ENCODE measurements at places on chromosomes 6 and 20. TPM values are rescaled to one million over a fixed set of nuclear protein-coding genes. Genes with fewer than 3 reads are reported as not detected.
A peak's percentile ranks its signal among the peaks of the same experiment; 100 is the strongest.

- DNase-seq, result no peak
Observed at GRCh38 chr6:15434823-15435380, 189.0 kb downstream of the JARID2 start.

DNA sequence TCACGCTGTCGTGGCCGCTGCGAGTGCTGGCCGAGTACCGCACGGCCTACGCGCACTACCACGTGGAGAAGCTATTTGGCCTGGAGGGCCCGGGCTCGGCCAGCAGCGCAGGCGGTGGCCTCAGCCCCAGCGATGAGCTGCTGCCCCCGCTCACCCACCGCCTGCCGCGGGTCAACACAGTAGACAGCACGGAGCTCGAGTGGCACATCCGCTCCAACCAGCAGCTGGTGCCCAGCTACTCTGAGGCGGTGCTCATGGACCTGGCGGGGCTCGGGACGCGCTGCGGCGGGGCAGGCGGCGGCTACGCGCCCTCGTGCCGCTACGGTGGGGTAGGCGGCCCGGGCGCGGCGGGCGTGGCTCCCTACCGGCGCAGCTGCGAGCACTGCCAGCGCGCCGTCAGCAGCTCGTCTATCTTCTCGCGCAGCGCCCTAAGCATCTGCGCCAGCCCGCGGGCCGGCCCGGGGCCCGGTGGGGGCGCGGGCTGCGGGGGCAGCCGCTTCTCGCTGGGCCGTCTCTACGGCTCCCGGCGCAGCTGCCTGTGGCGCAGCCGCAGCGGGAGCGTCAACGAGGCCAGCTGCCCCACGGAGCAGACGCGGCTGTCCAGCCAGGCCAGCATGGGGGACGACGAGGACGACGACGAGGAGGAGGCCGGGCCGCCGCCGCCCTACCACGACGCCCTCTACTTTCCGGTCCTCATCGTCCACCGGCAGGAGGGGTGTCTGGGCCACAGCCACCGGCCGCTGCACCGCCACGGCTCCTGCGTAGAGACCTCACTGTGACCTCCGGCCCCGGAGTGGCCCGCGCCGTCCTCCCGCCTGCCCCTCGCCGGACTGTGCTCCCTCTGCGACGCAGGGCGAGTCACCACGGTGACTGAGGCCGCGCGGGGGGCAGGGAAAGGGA lies 5.7 kb downstream of the TMEM151B start:
- DNase-seq, result no peak

GRCh38 chr6:1696463-1696850 lies 86.7 kb downstream of the FOXC1 start:
- no peak for DNase-seq

LCA5 gene
- total RNA-seq, result 1.3 TPM

DNA sequence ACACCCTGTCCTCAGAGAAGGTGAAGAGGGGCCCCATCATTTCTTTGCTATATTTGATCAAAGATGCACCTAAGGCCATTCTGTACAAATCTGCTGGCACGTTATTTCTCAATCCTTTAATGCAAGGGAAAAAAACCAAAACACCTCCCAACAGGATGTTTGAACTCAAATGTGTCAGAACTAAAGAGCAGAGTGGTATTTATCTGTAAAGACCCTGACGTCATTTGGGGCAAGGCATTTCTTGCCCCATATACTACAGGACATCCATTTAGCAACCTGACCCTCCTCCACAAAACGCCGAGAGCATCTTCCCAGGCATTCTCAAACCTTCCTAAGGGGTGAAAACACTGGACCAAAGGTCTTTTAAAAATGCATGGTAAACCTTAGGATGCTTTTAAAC lies 50.8 kb downstream of the ZMYND8 start:
- DNase-seq, result no peak

- DNase-seq, result no peak
Observed at GRCh38 chr6:97021194-97021593, 96.7 kb downstream of the KLHL32 start.

DNA sequence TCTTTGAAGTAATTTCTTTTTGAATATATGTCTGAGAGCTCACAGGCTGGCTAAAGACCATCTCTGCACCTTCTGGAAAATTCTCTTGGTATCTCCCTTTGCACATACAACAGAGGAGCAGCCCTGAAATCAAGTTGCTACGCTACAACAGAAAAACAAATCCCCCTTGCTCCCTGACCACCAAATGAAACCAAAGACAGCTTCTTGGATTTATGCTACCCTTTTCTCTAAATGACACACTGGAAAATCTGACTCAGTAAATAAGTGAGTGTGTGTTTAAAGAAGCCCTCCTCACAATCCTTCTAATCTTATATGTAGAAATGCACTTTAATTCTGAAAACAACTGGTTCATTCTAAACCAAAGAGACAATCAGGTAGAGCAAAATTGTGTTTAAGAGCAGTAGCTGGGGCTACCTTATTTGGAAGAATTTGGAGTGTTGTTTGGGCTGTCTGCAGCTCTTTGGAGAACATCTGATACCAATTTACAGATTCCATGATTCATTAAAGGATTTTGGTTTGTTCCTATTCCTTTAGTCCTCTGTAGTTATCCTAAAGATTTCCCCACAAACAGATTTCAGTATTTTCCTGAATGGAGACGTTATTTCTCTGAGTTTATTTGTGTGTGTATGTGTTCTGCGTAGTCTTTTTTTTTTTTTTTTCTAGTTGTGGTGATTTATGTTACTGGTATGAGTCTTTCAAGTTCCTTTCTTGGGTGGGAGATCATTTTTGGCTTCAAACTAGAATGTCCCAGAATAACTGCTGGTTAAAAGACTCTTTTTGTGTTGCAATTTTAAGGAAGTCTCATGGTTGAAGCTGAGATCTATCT lies 36.4 kb upstream of the UTRN start:
- DNase-seq, result peak; percentile 5

GRCh38 chr6:13038315-13038714 lies 290.0 kb downstream of the TBC1D7 start:
- no peak for DNase-seq

DNA sequence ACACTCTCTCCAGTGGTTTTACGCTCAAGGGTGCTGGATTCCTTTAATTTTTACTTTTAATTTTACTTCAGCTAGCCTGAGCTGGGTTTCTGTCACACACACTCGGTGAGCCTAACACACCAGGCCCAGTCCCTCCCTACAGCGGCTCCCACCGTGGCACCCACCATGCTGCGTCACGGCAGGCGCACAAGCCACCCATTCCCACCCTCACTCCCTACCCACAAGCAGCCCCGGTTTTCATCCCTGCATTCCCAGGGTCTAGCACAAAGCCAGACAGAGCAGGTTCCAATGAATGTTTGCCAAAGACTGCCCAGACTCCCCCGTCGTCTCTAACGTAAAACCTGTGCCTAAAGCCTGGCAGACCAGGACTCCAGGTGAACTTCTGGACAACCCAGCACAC lies 50.3 kb downstream of the MYH7B start:
- no peak for DNase-seq

DNA sequence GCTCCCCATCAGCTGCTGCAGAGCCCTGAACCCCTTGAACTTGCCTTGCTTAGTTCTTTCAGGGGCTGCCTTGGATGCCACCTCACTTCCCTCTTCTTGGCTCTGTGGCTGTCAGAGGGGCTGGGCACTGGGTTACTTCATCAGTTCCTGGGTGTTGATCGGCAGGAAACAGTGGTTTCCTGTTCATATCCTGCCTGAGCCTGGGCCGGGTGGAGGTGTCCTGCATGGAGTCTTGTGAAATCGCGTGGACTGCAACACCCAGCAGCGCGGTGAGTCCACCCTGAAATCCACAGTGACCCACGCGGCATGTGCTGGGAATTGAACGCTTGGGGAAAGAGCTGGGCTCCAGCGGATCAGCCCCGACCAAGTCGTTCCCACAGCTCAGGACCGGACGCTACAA lies 97.5 kb downstream of the CDH26 start:
- DNase-seq, result no peak

DNA sequence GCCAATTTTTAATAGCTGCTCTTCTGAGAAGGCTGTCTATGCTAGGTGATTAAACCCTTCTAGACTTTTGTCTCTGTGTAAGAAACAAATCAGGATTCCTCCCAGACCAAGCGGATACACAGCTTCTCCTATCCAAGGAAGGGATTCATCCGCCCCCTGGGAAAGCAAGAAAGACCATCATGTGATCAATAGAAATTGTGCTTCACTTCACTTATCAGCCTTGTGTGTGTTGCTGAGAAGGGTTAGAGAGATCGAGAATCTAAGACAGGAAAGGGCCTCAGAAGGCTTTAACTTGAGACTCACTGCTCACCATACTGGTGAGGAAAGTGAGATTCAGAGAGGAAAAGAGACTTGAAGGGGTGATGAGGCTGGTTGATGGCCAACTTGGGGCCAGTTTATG lies 1.5 kb downstream of the ABCC10 start:
- DNase-seq, result no peak

TSPO2 gene
- not detected for total RNA-seq

GRCh38 chr6:97218912-97219311 lies 64.1 kb downstream of the MMS22L start:
- no peak for DNase-seq

- DNase-seq, result no peak
Observed at GRCh38 chr20:20971810-20972209, 134.3 kb downstream of the LINC00237 start.

- DNase-seq, result no peak
Observed at GRCh38 chr6:31702405-31702818, 712 bp downstream of the ABHD16A start.

GRCh38 chr20:58661598-58662473 lies 10.8 kb downstream of the STX16 start:
- no peak for DNase-seq

DNA sequence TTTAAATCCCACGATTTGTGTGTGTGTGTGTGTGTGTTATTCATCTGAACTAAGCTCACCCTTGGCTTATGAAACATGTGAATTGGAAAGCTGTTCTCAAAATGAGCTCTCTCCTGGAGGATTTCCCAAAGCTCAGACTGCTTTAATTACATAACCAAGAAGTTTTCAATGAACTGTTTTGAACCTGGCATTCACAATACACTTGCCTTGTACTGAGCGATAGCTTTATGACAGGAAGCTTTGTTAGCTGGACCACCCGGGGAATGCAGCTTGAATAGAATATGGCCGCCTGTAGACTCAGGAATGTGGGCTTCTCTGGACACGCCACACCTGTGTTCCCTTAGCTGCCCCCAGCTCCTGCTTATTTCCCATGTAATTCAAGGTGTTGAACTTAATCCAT lies 71.4 kb upstream of the PREP start:
- DNase-seq, result no peak

CEBPB gene
- 22.1 TPM for total RNA-seq

- peak; percentile 42 for DNase-seq
Observed at GRCh38 chr20:17556837-17557674, 12.8 kb upstream of the DSTN start.

GRCh38 chr6:5128351-5128750 lies 43.2 kb downstream of the PPP1R3G start:
- no peak for DNase-seq

GRCh38 chr6:34301408-34301807 lies 52.6 kb upstream of the SMIM29 start:
- no peak for DNase-seq

MYL9 gene
- total RNA-seq, result not detected

- peak; percentile 62 for DNase-seq
Observed at GRCh38 chr20:47989957-47990356, 204.7 kb upstream of the SULF2 start.

DNA sequence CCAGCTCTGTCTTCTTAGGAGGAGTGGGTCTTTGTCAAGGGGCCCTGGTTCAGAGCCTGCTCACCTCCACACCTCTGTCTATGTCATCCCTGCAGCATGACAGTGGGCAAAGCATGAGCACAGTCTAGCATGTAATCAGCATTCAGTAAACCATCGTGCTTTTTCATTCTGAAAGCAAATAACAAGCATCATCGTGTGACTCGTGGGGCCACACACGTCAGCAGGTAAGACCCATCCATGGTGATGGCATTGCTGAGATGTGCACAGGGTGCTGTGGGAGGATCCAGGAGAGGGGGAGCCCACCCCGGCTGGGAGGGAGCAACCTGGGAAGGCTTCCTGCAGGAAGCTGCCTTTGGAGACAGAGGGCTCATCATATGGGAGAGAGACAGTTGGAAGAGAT lies 106.7 kb downstream of the TMEM242 start:
- no peak for DNase-seq

GRCh38 chr6:158783851-158784250 lies 35.3 kb downstream of the EZR start:
- no peak for DNase-seq

DNA sequence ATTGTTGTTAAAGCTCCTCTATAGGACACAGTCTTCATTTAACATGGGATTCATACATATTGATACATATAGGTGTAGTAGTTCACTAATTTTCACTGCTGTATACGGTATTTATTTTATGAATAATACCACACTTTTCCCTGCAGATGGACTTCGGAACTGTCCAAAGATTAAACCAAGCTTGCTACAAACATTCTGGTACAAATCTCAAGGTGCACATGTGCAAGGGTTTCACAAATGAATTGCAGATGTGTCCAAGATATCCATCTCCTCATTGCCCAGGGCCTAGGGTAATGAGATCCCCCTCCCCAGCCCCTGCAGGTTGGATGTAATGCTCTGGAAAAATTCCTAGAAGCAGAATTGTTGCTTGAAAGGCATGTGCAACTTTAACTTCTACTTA lies 31.4 kb downstream of the DTNBP1 start:
- no peak for DNase-seq

TCP11 gene
- not detected for total RNA-seq

LY6G6D gene
- total RNA-seq, result not detected

DNA sequence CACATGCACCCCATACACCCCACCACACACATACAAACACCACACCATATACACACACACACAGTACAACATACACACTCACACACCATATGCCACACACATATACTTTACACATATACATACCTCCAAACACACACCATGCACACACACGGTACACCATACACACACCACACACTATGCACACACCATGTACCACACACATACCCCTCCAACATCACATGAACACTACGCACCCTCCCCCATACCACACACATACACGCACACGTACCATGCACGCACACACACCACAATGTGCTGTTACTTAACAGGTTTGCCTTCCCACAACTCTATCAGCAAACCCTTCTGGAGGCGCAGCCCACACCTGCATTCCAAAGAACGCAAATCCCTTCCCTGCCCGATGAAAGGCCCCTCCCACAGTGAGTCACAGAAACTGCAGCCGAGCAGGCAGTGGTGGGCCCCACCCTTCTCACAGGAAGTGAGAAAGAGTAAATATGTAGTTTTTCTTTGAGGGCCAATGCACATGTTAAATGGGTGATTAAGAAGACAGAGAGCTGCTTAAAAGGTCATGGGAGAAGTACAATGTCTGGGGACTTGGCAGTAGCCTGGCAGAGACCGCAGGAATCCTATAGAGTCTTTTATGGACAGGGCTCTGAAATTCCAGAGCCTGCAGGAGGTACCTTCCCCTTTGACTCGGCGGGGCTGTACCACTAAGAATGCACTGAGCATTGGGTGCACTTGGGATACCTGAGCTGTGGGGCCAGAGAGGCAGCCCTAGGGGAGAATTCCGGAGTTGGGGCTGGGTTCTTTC lies 34.1 kb upstream of the EZR start:
- peak; percentile 92 for DNase-seq

PACSIN1 gene
- not detected for total RNA-seq

- no peak for DNase-seq
Observed at GRCh38 chr6:80771941-80772340, 665.5 kb downstream of the BCKDHB start.

Data from H4 (cell line).